ENCODE measurements at places on chromosomes 11 and 22.

GRCh38 chr11:62612366-62613290 is at the start of the genes EML3 and ROM1:
TSS of gene EML3 (minus strand) at chr11:62612775. CDS start at chr11:62612457, 318 bp downstream.
TSS of gene ROM1 (plus strand) at chr11:62613257. CDS start at chr11:62613282, 25 bp downstream.
- peak; percentile 79 for DNase-seq

GRCh38 chr11:14417617-14418374 is 58.8 kb upstream of the RRAS2 start:
- no peak for DNase-seq

DNA sequence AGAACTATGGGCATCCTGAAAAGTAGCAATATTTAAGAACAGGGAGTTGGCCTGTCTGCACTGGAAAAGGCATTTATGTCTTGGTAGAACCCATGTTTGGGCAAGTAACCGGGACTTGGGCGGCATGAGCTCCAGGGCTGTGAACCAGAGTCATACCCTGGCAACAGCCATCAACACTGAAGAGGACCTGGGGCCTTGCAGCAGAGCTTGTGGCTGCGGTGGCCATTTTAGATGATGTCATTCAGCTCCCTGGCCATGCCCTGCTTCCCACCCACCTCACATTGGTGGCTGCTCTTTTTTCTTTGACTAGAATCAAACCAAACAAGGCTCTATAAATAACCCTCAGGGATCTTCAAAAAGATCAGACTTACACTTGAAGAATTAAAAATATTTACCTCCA is 26.6 kb downstream of the EHF start:
- no peak for DNase-seq

GRCh38 chr11:134008634-134009071 is 51.9 kb upstream of the IGSF9B start:
- no peak for DNase-seq

DNA sequence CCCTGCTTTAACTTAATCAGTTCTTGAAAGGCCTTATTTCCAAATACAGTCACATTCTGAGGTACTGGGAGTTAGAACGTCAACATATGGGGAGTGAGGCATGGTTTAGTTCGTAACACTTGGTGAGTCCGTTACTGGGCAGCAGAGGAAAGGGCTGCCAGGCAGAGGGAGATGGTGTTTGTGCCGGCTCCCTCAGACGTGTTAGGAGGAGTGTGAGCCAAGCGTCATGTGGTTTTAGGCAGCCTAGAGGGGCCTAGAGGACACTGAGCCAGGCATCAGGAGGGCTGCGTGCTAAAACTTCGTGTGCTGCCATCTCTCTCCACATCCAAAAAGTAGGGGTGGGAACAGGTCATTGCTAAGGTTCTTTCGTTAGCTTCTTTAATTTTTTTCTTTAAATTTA is 10.2 kb downstream of the BCR start:
- DNase-seq = no peak

DNA sequence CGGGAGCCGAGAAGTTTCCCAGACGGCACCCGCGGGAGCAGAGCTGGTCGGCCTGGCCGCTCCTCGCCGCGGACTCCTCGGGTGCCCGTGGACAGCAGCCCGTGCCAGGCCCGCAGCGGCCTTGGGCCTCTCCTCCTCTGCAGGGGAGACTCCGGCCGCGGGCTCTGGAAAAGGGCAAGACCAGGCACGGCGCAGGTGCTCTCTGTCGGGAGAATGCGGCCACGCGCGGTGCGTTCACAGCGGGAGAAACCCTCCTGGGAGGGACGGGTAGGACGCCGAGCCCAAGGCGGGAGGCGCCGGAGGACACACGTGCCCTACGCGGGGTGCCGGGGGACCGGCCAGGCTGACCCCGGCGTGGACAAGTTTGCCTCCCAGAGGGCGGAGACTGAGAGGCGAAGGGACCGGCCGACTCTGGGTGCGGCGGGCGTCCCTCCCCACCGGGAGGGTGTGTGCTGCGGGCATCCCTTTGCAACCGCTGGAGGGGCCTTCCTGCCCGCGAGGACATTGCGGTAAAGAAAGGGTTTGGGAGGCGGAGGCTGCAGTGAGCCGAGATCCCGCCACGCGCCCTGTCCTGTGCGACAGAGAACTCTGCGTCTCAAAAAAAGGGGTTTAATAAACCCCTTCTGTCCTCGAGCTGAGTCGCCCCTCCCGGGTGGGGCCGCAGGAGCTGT is 2.3 kb downstream of the IFITM1 start:
- DNase-seq = no peak

DNA sequence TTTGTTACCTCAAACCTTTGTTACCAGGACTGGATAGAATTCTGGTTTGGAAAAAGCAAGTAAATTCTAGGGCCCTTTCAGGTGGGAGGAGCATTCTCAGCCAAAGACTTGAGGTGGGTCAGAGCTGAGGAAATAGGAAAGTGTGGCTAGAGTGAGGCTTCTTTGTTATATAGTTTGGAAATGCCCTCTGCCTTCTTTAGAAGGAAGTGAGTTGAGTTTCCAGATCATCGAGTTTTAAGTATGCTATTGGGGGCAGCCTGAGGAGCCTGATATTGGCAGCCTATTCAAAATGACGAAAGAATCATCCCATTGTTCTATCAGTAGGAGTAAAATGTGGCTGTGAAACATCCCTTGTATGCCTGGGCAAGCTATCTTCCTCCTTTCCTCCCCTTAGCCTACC is 134.1 kb downstream of the ARHGAP42 start:
- no peak for DNase-seq

DNA sequence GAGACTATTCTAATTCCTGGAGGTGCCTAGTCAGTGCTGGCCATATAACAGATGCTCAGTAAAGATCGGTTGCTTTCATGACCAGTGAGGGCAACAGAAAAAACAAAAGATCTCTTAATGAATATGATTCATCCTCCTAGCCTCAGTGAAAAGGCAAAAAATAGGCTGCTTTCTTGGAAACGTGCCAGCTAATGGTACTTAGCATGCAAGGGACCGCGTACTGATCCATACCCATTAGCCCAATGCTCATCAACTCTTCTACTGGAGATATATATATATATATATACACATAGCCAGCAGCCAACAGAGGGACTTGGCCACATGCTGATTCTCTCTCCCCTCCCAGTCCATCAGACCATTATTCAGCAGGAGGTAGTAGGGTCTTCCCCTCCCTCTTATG is 320.4 kb downstream of the KIRREL3 start:
- no peak for DNase-seq

- no peak for DNase-seq
These were observed 37.0 kb upstream of the ABTB2 start for GRCh38 chr11:34394771-34395300.

DNA sequence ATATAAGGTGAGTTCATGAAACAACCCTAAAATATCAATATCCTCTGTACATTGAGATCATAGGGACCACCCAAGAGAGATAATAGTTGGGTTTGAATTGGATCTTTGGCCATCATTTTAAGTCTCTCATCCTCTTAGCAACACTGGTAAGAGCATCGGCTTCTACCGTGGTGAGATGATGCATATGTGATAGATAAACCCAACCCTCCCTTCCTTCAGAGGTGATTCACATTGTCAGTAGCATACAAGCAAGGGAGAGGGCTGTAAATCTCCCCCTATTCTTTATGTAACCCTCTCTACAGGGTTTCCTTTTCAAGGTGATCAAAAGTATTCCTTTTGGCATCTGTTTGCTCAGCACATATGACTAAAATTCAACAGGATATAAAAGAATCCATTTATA is 102.4 kb upstream of the MTMR2 start:
- DNase-seq = no peak

DNA sequence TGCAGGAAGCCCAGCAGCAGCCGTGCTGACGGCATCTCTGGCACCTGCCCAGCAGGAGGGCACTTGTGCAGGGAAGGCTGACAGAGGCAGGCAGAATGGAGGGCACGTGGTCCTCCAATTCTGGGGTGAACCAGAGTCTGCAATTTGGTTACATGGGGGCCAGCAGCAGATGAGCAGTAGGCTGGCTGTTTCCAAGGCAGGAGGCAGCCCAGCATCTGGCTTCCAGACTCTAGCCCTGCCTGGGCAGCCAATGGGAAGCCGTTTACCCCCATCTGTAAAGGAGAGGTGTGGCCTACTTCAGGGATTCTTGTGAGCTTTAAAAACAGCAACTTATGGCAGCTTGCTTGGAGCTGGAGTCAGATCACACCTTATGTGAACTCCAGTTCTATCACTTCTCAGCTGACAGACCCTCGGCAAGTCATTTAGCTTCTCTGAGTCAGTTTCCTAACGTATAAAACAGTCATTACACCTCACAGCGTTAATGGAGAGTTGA is 27.9 kb upstream of the RASL10A start:
- no peak for DNase-seq

DNA sequence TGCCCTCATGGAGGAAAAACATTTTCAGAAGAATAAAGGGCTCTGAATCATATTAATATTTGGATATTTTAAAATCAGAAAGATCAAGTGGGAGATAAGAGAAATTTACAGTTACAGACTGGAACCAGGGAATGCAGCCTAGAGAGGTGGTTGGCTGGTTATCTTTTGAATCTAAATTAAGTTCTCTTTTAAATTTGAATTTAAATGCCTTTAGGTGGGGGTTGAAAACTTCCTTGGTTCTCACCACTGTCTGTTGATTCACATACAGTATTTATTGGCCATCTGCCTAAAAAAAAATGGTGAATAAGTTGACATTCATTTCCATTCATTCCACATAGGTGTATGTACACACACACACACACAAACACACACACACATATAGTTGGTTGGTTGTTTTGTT is 35.7 kb upstream of the PTPRJ start:
- DNase-seq = no peak

GRCh38 chr11:8834379-8834778 is 76.6 kb upstream of the AKIP1 start:
- no peak for DNase-seq

- DNase-seq = no peak
These were observed 11.9 kb downstream of the B3GNT6 start for GRCh38 chr11:77046060-77046501.

DNA sequence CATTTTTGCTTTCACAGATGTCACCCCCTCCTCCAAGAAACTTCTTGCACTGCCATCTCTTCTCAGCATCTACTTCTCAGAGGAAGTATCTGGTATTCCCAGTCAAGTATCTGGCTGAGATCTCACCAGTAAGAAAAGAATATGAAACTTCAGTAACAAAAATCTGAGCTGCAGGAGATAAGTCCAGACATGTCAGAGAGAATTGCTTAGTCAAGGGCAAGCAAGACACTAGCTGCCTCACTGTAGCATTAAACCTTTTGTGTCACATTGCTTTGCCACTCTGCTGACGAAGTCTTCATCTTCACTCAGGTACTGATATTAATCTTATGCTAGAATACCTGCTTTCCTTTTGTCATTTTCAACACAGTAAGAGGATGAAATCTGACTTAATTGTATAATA is 70.6 kb upstream of the ZC3H12C start:
- no peak for DNase-seq

- DNase-seq = no peak
These were observed 15.1 kb downstream of the CDKN1C start for GRCh38 chr11:2870460-2870859.

DNA sequence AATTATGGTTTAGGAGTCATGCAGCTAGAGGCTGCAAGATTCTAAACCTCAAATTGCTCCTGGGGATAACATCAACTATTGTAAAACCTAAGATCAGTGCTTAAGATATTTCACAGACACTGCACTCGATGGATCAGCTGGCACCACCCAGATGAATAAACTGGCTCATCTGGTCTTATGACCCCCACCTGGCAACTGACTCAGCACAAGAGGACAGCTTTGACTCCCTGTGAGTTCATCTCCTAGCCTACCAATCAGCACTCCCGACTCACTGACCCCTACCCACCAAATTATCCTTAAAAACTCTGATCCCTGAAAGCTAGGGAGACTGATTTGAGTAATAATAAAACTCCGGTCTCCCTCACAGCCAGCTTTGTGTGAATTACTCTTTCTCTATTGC is 782 bp upstream of the TTC12 start:
- DNase-seq = no peak

DNA sequence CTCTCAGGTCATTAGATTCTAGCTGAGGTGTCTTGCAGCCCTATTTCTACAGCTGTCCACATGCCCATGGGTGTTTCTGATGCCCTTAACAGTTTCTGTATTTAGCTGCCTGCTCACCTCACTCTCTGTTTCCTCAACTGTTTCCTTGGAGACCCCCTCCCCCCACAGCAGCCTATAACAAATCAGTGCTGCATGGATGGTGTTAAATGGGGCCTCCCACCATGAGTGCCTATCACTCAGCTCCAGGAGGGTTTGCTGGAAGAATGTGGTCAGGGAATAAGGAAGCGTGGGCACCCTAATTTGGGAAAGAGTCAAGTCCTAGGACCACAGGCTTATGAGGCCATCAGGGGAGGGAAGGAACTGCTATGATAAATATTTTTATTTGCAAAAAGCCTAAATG is 8.6 kb downstream of the KLHL35 start:
- DNase-seq = no peak

DNA sequence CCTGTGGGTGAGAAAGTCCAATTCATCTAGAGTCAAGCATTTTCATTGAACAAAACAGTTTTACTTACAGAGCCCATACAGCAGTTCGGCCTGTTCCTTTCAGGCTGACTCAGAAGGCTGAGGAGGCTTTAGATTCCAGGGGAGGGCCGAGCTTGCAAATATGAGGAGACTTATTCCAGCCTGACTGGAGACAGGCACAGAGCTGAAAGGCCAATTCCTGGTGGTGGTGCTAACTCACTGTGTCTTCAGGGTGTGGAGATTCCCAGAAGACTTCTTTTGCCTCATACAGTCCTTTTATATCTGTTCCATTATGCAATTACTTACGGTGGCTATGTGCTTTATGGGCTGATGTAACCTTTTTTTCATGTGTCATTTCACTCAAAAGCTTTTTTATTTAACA is at the start of gene OR51E2:
Gene OR51E2, minus strand, starts transcription at position 269 of the 400 bp plus-strand sequence. CDS start 15,142 bp downstream, outside the sequence.
- no peak for DNase-seq

DNA sequence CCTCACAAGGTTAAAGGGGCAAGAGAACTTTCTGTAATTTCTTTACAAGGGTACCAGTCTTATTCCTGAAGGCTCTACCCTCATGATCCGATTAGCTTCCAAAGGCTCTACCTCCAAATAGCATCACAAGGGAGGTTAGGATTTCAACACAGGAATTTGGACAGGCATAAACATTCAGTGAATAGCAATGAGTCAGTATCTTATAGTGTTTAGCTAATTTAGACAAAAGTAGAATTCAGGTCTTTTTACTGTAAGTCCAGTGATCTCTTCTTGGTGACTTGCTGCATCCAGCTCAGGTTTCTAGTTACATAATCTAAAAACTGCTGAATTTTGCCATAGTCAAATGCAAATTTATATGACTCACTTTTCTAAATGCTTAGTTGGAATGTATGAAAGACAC is 1995.6 kb upstream of the RAG2 start:
- no peak for DNase-seq

- no peak for DNase-seq
These were observed 32.5 kb downstream of the NOX4 start for GRCh38 chr11:89458716-89459115.

DNA sequence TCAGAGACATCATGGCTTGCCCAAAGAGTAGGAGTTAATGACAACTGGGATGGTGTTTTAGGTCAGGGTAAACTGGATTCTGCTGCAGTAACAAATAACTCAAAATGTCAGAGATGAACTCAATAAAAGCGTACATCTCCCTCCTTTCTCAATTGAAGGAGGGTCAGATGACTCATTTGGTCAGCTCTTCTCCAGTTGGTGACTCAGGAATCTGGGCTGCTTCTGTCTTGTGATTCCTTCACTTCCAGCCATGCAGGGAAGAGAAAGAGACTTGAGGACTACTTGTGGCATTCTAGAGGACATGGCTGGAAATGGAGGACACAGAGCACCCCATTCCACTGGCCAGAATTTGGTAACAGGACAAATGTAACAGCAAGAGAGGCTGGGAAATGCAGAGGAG is 3.2 kb upstream of the SYT13 start:
- DNase-seq = no peak

GRCh38 chr11:93432247-93432646 is 101.7 kb downstream of the DEUP1 start:
- DNase-seq = no peak
